ENCODE measurements at places on chromosomes 4 and X.

DNA sequence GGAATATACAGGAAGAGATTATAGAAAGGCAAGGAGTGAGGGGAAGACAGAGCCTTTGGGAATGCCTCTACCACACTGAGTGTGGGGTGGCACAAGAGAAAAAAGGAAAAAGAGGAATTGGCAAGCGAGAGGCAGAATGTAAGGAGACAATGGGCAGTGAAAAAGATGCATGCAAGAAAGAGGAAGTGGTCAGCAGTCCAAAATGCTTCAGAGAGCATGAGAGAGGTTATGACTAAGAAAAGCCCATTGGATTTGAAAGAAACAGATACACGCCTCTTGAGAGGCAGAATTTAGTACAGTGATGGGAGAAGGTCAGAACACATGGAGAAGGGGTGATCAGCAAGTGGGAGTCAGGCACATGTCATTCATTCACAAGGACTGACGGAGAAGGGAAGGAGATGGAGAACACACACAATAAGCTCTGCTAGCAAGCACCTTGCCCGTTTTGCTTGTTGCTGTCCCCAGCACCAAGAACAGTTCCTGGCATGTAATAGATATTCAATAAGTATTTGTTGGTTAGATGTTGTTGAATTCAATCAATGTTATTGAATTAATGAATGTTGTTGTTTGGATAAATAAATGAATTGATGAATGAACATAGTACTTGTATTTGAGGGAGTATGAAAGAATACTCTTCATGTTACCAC is 6.3 kb downstream of the DCHS2 start:
- no peak for DNase-seq

DNA sequence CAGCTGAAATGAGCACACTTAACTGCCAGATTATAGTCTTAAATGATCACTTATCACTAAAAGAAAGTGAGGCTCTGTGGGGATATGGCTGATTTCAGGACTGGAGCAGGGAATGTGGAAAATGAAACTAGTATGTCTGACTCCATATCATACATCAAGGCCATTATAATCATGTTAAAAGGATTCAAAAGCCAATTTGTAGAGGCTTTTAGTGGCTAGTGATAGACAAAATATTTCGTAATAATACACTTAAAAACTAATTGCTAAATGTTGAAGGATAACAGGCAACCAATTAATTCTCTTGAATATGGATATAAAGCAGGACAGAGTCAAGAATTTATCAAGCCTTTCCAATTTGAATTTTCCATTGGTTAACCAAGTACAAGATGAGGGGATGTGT is 358.1 kb upstream of the NDST3 start:
- no peak for DNase-seq

GRCh38 chr4:83118869-83119268 is 4.3 kb upstream of the PLAC8 start:
- DNase-seq: no peak

DNA sequence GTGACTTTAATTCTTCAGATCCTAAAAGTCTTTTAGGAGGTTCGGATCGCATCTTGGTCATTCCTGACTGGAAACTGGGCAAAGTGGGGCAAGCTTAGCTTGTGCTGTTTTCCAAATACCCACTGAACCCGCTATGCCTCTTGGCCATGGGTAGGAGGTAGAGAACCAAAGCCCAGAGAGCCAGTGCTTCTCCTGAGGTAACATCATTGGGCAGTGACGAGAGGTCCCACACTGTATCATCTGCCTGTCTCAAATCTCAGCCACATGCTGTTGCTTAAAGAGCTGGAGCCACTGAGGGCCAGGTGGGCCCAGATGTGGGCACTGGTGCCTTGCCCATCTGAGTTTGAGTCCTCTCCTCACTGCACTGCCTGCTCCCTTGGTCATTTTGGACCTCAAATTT is 68.2 kb downstream of the SLC2A9 start:
- DNase-seq: no peak

DNA sequence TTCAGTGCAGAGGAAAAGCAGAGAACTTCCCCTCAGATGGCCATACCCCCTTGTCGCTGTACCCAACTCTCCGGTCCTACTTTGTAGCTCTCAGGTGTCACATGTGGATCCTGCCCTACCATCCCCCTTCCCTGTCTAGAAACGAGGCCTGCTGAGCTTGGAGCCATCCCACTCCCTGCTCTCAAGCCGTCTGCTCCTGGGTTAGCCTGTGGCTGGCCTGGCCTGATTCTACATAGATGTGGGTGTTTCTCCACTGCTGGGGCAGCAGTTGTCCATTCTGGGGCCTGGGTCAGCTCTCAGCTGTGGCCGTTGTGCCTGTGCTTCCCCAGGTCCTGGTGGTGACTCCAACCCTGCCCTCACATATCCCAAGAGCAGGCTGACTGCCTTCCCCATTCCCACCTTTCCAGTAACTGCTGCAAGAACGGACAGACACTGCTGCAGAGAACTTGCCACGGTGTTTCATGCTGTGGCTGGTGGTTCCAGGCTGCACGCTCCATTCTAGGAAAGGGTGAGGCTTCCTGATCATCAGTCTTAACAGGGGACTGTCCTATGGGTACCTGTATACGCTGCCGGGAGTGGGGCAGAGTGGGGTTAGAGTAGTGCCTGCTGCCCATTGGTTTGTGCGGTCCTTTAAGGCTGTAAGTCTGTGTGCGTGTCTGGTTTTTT is 3.6 kb downstream of the IL9R start:
- DNase-seq: no peak

DNA sequence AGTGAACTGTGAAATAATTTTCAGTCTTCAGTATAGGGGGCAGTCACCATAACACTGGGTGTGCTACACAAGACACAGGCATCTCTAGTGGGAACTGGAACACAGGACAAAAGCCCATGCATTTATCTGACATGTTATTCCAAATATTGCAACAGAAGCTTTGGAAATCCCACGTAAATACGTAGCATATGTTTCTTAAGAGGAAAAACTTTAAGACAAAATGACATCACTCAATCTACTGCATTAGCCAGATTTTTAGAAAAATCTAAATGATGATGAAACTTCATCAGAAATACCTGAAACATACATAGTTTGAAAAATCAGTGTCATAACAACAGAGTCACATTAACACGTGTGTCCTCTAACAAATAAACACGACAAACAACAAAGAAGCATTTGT is 14.5 kb downstream of the SHISA3 start:
- DNase-seq: no peak

DNA sequence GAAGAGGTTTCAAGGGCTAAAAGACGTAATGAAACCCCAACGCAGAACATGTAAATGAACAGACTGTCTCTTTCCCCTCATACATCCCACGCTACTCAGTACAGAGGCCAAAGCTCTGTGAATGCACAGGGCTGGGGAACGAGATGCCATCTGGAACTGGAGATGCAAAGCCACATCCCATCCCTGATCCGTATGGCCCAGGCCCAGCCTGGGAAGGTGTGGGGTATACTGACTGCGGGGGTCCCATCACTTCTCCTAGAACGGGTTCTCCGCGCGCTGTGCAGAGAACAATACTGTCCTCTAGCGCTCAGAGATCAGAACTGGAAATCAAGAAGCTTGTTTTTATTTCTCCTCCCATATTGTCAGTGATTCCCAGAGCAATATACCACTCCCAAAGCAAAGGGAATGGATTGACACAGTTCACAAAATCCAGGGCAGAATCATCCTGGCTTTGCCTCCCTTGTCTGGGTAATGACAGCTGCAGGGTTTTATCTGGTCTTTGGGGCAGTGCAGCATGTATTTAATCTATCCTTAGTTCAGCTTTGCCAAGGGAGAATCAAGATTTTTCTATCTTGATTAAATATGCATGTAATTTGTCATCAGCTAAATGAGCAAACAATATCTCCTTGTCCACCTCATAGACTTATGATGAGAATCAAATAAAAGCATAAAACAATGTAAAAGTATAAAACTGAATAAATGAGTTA is 47.3 kb upstream of the TLR3 start:
- peak; percentile 8 for DNase-seq

GRCh38 chrX:1536712-1537030 is 314 bp downstream of the P2RY8 start:
- DNase-seq: no peak

- DNase-seq: peak; percentile 63
Observed at GRCh38 chrX:47579537-47579936, 2.7 kb upstream of the TIMP1 start.

DNA sequence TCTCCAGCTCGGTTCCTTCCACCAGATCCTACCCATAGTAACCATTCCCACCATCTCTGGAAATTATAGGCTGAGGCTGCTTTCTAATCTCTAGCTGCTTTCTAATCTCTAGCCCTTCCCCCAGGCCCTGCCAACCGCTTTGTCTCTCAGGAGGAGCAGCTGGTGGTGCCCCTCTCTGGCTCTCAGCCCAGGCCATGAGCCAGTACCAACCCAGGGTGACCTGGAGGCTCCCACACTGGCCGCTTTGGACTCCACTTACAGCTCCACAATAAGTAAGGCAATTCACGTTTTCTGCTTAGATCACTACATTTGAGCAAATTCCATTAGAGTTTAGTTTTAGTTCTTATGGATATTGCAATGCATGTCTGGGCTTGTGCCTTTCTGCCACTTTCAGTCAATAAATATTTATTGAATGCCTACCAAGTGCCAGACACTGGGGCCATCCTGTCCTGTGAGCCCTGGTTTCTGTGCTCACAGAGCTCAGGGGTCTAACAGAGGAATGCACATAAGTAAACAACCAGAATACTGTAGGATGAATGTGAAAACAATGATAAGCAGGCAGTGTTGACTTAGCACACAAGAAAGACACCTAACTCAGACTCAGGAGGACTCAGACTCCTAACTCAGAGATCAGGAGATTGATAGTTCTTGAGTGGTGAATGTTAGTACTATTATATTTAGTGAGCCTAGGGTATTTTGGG is 38.9 kb downstream of the SMC1A start:
- DNase-seq: no peak

DNA sequence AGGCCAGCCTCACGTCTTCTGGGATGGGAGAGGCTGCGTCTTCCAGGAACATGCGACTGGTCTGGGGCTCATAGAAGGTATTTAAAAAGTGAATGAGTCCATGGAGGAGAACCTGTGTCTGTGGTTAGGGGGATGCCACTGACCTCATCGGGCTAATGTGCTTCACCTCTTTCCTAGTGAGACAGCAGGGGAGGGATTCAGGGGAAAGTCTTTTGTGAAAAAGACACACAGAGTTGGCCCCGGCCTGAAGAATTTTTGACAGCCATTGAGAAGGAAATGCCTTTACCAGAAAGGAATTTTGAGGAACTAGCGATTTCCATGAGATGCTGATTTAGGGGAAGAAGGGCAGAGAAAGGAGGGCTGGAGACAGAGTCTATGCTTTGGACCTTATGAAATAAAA is 11.0 kb upstream of the C4orf50 start:
- no peak for DNase-seq

GRCh38 chrX:8711401-8711800 is 20.5 kb downstream of the ANOS1 start:
- no peak for DNase-seq

DNA sequence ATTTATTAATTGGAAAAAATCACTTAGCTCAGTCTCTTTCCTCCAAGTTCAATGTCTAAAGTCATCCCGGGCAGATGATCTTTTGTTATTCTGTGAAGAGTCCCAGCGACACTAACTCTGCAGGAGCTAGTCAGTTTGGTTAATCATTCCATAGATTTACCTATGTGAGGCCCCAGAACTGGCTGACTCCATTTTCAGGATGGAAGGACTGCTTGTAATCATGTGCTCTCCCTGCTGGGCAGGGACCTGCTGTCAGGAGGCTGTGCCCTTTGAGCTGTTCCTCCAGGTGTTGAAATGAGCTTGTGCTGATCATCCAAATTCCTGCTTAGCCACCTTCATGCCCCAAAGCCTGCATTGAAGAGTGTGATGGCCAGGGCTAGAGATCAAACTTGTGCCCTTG is 169.8 kb downstream of the NHS start:
- no peak for DNase-seq

- DNase-seq: no peak
Observed at GRCh38 chr4:85964298-85964697, 395.6 kb downstream of the MAPK10 start.

DNA sequence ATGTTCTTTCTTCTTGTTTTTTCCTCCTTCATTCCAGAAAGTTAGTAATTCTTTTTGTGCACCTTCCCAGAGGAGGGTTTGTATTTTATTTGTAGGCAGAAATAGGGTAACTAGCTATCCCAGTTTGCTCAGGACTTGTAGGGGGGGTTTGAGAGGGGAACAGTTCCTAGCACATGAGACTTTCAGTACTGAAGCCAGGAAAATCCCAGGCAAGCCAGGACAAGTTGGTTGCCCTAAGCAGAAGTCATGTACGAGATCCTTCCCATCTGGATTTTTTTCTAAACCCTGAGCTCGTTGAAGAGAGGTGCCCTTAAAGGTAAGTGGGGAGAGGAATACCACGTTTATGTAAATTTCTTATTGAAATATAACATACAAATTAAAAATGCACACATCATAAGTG is 15.6 kb upstream of the TAB3 start:
- no peak for DNase-seq
